ENCODE measurements at places on chromosomes 11 and 22. TPM values are rescaled to one million over a fixed set of nuclear protein-coding genes. Genes with fewer than 3 reads are reported as not detected.

The VPREB1 gene
- total RNA-seq, result not detected

The TMEM86A gene
- total RNA-seq, result 1.2 TPM

The PANX3 gene
- not detected for total RNA-seq

The TENM4 gene
- 4.2 TPM for total RNA-seq

The SCO2 gene
- not detected for total RNA-seq

The LMO2 gene
- 2.4 TPM for total RNA-seq

All from airway epithelial cell (primary cell).